ENCODE measurements at places on chromosomes 16 and 17. TPM values are rescaled to one million over a fixed set of nuclear protein-coding genes. Genes with fewer than 3 reads are reported as not detected.
A peak's percentile ranks its signal among the peaks of the same experiment; 100 is the strongest.

DNA sequence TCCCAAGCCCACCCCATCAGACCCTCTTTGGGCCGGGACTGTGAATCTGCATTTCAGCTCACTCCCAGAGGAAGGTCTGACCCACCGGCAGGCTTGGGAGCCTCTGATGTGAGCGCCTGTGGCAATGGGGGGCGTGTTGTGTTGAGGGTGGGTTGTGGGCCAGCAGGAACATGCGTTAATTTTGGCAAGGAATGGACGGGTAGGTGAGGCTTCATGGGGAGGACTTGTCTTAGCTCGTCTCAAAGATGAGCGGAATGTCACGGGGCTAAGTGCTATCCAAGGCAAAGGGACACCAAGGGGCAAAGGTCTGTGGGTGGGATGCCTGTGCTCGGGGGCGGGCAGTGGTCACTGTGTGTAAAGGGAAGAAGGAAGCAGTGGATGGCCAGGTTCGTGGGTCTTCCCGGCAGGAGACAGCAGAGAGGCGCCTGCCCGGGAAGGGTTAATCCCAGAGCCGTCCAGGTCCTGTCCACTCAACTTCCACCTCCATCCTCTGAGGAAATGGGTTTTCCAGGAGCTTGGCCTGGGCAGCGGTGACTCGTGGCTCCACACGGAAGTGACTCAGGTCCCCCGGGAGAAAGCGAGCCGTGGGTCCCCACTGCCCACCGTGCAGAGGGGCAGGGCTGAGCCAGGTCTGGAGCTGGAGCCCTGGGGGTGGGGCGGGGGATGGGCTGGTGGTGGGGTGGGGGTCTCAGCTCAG, 17.4 kb downstream of the ADGRG1 start:
- no peak for DNase-seq

DNA sequence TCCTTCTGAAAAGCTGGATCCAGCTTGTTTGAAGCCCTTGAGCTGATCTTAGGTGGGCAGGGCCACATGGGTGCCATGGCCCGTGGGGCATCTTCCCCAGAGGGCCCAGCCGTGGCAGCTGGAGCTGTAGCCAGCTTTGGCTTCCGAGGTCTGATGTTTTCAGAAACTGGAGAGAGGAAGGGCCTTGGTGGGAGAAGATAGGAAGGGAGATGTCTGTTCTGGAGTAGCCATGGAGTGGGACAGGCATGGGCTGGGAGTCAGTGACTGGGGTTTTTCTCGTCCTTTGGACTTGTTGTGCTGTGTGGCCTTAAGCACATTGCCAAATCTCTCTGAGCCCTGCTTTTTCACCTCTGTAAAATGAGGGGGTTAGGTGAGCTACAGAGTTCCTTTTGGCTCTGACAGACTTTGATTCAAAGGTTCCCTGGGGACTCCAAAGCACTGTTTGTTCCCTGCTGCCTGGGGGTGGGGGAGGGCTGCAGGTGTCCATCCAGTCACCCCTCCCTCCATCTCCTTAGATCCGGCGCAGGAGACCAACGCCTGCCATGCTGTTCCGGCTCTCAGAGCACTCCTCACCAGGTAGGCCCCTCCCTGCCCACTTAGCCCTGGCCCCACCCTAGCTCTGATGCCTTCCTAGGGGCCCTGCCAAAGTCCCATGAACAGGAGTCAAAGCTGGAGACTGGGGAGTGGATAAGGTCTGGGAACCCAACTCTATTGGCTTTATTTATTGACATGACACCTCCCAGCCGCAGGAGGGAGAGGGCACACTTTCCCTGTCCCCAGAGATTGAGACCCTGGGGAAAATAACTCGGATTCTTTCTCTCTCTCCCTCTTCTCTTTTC, 2.1 kb downstream of the PPP1R1B start:
- DNase-seq, result no peak

DNA sequence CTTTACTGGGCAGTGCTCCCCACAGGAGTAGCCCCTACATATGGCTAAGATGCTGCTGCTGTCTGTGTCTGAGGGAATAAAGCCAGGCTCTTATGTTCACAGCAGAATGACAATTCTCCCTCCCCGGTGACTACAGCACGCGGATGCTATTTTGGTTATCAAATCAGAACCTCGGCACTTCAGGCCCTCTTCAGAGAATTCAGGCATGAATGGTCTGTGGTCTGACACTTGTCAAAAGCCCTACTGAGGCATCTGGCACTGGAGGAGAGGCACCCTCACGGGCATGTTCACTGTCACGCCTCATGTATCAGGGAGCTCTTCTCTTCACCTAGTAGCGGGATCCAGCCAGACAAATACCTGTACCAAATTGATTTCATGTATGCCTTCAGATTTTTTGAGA, 30.4 kb downstream of the KIAA0513 start:
- DNase-seq, result no peak

DNA sequence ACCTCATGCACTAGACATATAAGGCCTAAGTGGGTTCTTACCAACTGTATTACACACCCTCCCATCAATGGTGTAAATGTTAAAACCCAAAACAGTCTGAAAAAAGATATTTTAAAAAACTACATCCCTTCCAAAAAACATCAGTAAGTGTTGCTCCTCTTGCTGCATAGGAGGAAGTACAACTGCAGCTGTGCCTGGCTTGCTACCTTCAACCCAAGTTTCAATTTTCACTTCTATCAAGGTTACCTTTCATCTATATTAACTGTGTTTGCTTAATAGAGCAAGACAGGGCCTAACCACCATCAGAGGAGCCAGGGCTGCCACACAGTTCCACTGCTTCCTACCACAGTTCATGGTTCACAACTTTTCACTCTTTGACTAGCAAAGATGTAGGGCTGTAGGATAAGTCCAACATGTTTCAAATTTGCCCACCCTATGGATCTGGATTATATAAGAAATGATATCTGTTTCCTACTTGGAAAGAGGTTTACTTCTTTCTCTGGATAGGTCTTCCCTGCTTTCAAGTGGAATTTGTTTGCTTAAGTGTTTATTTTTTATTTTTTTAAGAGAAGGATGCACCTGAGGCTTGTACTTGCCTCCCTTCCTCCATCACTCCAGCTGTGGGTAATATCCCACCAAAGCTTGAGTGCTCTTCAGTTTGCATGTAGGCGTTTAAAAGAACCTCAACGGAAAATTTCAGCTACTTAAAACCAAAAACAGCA, 56.7 kb downstream of the GRB7 start:
- no peak for DNase-seq

- DNase-seq, result no peak
Observed at GRCh38 chr17:82020572-82021106, 2.0 kb downstream of the CENPX start.

- no peak for DNase-seq
Observed at GRCh38 chr16:24531166-24531565, 8.2 kb upstream of the RBBP6 start.

GRCh38 chr16:52584354-52585320, 37.7 kb upstream of the TOX3 start:
- DNase-seq, result no peak

GRCh38 chr16:12235110-12235509, 258.6 kb downstream of the SNX29 start:
- DNase-seq, result peak; percentile 52

- no peak for DNase-seq
Observed at GRCh38 chr17:39000021-39000601, 32.9 kb upstream of the FBXO47 start.

DNA sequence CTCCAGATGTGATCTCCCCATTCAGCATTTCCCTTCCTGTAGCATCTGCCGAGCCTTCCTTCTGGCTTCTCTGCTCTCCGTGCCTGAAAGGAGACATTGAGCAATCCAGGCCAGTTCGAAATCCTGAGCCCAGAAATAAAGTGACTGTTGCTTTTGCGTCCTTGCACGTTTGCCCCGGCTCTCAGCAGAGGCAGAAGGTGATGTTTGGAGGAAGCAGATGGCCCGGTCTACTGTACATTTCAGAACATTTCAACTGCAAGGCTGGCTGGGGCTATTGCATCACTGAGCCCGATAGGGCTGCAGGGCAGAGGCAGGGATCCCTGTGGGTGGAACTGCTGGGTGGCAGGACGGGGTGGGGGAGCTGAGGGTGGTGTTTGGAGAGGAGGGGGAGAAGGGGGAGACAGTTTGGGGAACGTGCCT, 29.4 kb downstream of the IRF8 start:
- no peak for DNase-seq

- DNase-seq, result peak; percentile 65
Observed at GRCh38 chr17:38605841-38606645, at the start of gene SRCIN1. Gene SRCIN1 (minus strand): TSS chr17:38605952. CDS start chr17:38605705, 247 bp downstream.

- no peak for DNase-seq
Observed at GRCh38 chr17:8285270-8286181, 2.9 kb upstream of the RANGRF start.

DNA sequence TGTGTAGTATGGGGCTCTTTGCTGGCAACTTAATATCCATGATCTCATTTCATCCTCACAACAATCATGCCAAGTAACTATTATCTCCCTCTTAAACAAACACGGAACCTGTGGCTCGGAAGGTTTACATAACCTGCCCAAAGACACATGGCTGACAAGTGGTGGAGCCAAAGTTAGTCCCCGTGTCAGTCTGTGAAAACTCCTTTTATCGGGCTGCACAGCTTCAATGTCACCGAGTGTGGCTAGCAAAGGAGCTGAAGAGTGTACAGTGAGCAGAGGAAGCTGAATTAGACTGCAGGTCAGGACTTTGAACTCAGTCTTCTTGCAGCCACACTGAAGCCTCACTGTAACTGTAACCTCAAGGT, 80.3 kb downstream of the PARN start:
- DNase-seq, result no peak

DNA sequence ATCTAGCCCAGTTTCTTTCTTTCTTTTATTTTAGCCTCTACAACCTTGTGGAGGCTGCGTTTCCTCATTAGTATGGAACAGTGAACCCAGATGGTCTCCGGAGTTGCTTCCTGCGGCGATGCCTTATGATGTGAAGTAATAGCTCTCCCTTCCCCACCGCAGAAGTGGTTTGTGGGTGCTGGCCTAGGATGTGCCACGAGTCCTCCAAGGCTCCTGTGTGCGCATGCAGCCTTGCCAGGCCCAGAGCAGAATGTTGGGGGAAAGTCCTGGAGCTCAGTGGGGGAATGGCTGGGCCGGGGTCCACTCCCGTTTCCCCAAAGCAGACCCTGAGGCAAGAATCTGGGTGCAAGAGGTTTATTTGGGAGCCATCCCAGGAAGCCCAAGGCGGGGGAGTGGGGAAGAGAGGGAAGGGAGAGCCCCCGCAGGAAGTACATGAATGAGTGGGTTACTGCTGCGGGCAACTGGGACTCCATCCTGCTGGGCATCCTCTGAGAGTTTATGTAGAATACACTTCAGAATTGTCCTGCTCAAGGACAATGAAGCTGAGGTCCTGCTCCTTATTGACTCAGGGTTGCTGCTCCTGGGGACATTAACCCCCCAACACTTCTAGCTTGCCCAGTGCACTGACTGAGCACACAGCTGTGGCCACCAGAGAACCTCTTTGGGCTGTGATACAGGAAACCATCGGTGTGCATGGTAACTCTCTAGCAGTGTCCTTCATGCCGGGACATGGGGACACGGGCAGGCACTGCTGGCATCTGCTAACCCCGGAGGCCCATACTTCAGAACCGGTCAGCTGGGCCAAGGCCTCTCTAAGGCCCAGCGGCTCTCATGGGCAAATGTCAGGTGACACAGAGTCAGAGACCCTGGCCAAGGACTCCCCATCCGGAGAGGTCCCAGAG, 3.7 kb upstream of the HCRT start:
- peak; percentile 28 for DNase-seq

GRCh38 chr16:67882374-67883145, 2.1 kb upstream of the NRN1L start:
- DNase-seq, result peak; percentile 92

GRCh38 chr16:47395733-47396498, 64.9 kb downstream of the ITFG1 start:
- no peak for DNase-seq

GRCh38 chr17:55410722-55411462, 10.7 kb downstream of the MMD start:
- DNase-seq, result no peak

DNA sequence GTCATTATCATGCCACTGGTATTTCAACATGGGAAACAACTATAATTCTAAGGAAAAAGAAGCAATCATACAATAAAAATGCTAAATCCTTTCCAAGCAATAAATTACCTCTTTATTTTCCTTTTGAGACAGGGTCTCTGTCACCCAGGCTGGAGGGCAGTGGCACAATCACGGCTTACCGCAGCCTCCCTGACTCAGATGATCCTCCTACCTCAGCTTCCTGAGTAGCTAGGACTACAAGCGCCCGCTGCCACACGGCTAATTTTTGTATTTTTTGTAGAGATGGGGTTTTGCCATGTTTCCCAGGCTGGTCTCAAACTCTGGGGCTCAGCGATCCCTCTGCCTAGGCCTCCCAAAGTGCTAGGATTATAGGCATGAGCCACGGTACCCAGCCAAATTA, 24.1 kb downstream of the CNOT1 start:
- DNase-seq, result no peak

DNA sequence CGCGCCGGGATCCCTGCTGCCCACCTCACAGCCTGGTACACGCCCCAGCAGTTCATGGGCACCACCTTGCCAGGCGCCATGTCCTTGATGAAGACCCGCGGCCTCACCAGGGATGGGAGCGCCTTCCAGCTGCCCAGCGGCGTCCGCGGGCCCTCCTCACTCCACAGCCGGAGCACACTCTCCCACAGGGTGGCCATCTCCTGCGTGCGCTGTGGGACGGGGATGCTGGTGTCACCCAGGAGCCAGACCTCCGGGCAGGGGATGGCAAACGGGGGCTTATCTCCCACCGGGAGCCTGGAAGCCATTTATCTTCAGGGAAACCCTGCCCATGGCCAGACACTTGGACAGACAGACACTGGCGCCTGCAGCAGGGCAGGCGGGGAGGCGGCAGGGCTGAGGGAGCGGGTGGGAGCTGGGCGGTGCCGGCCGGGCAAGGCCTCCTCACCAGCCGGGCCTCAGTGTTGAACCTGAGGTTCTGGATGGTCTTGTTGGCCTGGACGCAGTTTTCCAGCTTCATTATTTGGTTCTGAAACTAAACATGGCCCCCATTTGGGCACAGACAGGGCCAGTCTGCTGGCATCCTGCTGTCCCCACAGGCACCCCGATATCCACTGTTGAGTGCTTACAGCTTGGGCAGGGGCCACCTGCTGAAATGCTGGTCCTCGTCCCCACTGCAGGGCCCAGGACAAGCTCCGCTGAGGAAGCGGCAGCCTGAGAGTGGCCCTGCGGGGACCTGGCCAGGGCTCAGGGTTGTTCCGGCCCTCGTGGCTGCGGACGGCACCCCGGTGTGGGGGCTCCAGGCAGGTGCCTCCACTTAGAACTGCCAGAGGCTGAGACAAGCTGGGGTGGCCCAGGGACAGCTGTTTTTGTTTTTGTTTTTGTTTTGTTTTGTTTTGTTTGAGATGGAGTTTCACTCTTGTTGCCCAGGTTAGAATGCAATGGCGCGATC, 4.0 kb downstream of the PERCC1 start:
- DNase-seq, result no peak

- DNase-seq, result no peak
Observed at GRCh38 chr17:57566721-57567120, 178.4 kb downstream of the CCDC182 start.

The AFMID gene
- 48.1 TPM for total RNA-seq

The TUBB3 gene
- 297 TPM for total RNA-seq

The CCL1 gene
- total RNA-seq, result not detected

The MPP2 gene
- total RNA-seq, result 66.3 TPM

The DHX58 gene
- total RNA-seq, result 11.6 TPM

The TOM1L1 gene
- 35.2 TPM for total RNA-seq

The RTN4RL1 gene
- 21.3 TPM for total RNA-seq

The IL34 gene
- total RNA-seq, result 10.3 TPM

Measured in dorsolateral prefrontal cortex (tissue), 122 donors.